Stimulated activated CD4-positive, alpha-beta T cell treated with anti-CD3 and anti-CD28 coated beads, Interleukin-1b, Interleukin-23, amount 100 ng/mL, for 24 hours (primary cell): ENCODE measurements at places on chromosomes 3 and 15.

GRCh38 chr3:55526332-55527030, 39.4 kb upstream of the WNT5A start:
- no peak for DNase-seq

GRCh38 chr3:139020036-139020867, 474 bp downstream of the PRR23B start:
- no peak for DNase-seq

GRCh38 chr15:99385865-99386264, 134.6 kb downstream of the LRRC28 start:
- no peak for DNase-seq

DNA sequence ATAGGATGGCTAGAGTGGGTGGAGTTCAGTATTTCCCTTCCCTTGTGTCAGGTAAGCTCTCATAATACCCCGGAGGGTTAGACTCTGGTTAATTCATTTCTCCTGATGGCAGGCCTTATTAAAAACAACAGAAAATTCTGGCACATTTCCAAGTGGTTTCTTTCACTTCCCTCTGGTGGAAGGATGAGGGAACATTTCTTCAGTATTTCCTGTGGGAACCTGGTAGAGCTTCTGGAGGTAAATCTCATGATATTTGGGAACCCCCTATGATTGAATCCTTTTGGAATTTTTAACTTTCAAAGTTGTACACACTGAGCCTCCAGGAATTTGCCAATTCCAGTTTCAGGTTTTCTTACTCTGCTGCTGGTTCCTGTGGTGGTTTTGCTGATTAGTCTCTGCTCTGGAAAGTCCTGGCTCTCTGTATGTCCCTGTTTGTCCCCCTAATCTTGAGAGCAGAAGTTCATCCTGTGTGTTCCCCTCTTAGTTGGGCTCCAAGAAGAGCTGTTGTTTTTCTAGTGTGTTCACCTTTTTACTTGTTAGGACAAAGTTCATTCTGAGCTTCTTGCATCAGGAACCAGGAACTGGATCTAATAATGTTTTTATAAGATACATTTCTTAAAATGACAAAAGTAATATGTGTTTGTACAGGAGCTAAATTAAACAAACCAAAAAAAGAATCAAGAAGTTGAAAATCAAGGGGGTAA, 12.1 kb downstream of the CHRNA7 start:
- DNase-seq = no peak

DNA sequence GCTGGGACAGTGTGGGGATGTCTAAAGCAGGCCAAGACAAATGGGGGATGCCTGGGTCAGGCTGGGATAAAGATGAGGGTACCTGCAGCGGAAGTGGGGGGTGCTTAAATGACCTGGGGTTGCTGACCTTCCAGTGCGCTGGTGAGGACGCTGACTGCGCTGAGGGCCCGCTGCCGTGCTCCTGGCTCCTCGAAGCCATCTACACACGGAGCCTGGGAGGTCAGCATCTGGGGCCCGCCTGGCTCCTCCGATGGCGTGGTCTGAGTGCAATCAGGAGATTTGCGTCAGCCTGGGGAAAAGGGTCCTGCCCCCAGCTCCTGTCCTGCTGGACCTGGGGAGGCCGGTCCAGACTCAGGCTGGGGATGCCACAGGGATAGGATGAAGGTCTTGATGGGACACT, 50.7 kb downstream of the SCN5A start:
- no peak for DNase-seq

GRCh38 chr3:135181408-135181807, 386.3 kb downstream of the EPHB1 start:
- no peak for DNase-seq

GRCh38 chr3:147925272-147925671, 516.1 kb downstream of the ZIC1 start:
- no peak for DNase-seq

- DNase-seq = no peak
Observed at GRCh38 chr3:55885721-55886120, 398.6 kb upstream of the WNT5A start.
